ENCODE measurements at places on chromosomes 5 and 9.

DNA sequence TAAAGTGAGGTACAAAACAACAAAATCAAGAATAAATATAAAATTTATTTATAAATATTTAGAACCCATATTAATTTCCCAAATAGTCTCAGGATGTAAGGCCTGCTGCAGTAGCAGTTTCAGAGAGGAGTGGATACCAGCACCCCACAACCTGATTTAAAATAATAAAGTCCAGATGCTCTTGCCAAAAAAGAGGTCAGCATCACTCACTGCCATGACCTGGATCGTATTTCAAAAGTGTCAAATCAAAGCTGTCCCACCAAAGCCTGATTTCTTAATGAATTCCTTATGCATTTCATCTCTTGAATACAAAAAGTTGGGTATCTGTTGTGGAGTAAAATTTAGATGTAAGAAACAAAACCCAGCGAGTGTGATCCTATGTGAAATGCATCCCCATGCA, 58.0 kb upstream of the ROR2 start:
- no peak for DNase-seq

DNA sequence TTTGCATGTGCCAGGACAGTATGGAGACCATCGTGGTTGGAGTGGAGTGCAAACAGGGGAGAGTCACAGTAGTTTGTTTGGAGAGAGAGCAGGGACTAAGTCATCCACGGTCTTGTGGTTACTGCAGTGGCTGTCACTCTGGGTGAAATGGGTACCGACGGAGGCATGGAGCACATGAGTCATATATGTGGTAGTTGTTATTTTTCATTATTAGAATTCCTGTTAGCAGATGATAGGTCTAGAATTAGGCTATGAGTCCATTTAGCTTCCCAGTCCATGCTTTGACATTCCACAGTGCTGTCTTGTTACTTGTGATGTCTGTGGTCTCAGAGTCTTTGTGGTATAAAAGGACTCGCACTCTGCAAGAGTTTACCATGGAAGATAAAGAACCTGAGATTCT, 303.9 kb downstream of the DMRT2 start:
- DNase-seq: peak; percentile 80

DNA sequence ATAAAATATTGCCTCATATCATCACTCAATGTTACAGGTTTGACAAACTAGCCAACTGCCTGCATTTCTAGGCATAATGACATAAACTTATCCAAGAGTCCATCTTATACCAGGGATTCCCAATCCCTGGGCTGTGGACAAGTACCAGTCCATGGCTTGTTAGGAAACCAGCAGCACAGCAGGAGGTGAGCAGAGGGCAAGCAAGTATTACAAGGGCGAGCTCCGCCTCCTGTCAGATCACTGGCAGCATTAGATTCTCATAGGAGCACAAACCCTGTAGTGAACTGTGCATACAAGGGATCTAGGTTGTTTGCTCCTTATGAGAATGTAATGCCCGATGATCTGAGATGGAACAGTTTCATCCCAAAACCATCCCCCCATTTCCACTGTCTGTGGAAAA, 144.9 kb downstream of the PRKACG start:
- DNase-seq: no peak

DNA sequence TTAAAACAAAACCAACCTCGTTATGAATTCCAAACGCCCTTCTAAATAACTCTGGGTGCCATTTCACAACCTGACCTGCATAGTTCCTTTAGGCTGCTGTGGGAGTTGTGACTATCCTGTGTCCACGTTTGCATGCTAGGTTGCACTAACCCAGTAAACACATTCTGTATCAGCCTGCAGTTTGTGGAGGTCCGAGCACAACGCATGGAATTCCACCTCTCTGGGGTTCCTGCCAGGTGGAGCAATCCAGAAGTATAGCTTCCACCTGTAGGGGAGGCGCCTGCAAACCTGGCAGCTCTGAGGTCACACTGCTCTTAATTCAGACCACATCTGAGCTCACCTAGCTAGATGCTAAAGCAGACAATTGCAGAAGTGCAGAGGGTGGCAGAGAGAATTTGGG, 57.2 kb downstream of the MARCHF3 start:
- no peak for DNase-seq

- no peak for DNase-seq
Observed at GRCh38 chr9:7688626-7689025, 111.0 kb downstream of the DMAC1 start.

DNA sequence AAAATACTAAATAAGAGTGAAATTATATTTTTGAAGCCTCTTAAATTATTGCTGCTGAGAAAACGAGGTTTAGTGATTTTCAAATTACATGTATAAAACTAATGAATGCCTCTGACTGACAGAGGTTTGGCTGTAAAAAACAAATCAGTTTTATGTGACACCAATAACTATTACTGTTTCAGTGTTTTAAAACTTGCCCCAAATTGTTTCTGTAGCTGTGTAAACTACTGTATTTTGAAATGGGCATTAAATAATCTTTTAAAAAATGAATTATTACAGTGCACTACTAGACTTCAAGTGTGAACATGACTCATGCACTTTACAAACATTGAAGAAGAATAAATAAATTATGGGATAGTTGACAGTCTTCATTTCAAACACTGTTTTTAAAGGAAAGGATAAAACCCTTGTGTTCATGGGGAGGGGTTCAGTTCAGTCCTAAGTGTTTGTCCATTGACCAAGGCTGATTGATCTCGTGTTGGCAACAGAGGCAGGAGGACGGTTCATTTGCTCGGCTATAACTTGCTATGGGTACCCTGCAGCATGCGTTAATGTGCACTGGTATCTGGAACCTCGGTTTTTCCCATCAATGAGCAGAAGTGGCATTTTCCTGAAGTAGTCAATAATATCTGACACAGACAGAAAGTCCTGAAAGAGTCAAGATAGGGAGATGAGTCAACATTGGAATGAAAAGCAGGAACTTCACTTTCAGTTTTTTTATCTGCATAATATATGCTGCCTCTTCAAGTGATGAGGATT, 15.6 kb downstream of the C5orf58 start:
- no peak for DNase-seq

DNA sequence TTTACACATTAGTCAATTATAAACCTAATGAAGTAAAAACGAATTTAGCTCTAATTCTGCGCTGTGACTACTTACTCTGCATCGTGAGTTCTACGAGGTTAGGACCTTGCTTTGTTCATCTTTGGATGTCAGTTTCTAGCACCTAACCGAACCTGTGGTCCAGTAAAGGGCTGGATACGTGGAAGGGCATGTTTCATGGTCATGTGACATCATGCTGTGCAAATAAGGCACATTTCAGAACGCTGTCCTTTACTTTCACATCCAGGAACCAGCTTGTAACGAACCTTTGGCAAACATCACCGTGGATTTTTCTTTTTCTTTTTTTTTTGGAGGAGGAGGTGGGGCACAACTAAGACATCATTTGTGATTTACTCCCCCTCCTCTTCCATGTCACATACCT, 15.0 kb downstream of the BASP1 start:
- DNase-seq: no peak

GRCh38 chr9:97365634-97366033, 46.3 kb upstream of the TDRD7 start:
- no peak for DNase-seq

- DNase-seq: no peak
Observed at GRCh38 chr9:130450344-130451003, 5.7 kb downstream of the ASS1 start.

- no peak for DNase-seq
Observed at GRCh38 chr5:162391833-162392232, 324.3 kb downstream of the GABRG2 start.

- DNase-seq: no peak
Observed at GRCh38 chr5:62922191-62922590, 343.6 kb downstream of the LRRC70 start.

GRCh38 chr5:120137582-120137981, 326.5 kb upstream of the PRR16 start:
- no peak for DNase-seq

DNA sequence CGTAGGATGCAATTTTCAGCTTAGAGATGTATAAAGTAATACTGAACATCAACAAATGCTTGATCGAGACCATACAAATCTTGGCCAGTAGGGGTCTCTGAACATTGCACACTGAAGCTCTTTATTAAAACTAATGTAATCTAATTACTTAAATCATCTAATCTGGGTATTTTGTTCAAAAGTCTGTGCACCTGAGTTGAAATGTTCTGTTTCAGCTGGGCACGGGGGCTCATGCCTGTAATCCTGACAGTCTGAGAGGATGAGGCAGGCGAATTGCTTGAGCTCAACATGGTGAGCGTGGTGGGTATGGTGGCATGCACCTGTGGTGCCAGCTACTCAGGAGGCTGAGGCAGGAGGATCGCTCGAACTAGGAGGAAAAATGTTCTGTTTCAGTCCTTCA, 41.0 kb downstream of the ESM1 start:
- DNase-seq: peak; percentile 36

GRCh38 chr5:103357636-103358035, 99.1 kb downstream of the MACIR start:
- no peak for DNase-seq

GRCh38 chr5:95778713-95779436, 43.7 kb downstream of the GLRX start:
- DNase-seq: no peak

GRCh38 chr5:36982146-36982545, 105.6 kb downstream of the NIPBL start:
- DNase-seq: peak; percentile 22

GRCh38 chr5:21152611-21153010, 1164.6 kb upstream of the CDH18 start:
- peak; percentile 91 for DNase-seq

- DNase-seq: no peak
Observed at GRCh38 chr5:145568581-145568980, 266.6 kb downstream of the PRELID2 start.

GRCh38 chr5:150497274-150497988, 10.5 kb upstream of the NDST1 start:
- DNase-seq: peak; percentile 96

DNA sequence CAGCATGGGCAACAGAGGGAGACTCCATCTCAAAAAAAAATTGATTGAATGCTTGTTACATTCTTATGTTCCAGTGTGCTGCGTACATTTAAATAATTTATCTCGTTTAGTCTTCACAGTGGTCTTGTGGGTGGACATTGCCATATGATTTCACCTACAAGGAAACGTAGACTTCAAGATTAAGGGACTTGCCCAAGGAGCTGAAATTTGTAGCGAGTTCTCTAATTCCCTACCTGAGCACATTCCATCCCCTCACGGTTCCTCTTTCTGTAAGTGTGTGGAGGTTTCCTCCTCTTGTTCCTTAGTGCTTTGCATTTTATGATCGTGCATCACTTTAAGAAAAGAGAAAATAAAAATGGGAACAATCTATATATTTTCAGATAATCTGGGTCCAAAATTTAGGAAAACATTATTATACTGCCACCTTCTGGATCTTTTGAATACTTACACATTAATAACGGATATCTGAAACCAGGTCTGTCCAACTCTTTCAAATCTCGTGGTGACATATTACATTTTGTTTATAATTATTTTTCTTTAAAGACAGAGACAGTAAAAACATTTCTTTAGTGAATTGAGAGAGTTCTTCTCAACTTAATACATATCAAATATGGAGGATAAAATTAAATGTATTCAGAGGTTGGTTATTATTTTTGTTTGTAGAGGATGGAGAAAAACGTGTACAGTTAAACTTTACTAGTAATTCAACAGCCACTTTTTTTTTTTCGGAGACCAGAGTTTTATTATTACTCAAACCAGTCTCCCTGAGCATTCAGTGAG, 29.9 kb upstream of the C7 start:
- DNase-seq: peak; percentile 28

GRCh38 chr5:143678148-143678905, 133.6 kb upstream of the HMHB1 start:
- DNase-seq: no peak

GRCh38 chr5:167777746-167778145, 513.7 kb upstream of the WWC1 start:
- DNase-seq: no peak

- DNase-seq: no peak
Observed at GRCh38 chr9:35682520-35683315, 7.0 kb downstream of the TPM2 start.

DNA sequence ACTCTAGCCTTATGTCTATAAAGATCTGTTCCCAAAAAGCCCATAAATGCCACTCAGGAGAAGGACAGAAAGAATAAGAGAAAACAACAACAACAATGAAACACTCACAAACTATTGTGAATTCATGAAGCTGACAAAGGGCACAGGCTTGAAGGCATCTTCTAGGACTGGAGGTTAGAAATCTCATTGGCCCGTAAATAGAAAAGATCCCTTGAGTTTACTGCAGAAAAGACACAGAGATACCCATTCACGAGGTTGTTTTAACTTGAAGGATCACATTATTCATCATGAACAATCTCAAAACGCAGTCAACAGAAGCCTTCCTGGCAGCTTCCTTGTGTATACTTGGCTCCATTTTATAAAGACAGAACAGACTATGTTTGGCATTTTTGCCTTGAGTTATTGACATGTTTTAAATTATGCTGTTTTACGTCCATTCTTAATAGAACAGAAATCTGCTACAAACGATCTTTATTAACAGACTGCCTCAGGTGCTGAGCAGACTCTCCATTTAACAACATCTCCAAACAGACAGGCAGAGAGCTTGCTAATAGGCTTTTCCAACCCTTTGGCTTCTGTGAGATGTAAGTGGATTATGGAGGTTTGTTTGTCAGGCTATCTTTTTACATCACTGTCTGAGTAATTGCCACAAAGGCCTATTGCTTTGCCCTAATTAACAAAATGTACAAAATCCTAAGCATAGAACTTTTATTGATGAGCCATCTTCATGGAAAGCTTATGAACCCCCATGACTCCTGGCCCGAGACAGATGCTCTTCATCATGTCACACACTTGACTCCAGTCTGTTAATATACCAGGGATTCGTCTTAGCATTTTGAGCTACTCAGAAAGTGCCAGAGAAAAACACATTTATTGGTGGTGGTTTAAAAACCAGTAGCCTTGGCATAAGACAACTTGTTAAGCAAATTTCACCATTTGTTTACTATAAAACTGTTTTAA, 735.3 kb upstream of the ZNF608 start:
- DNase-seq: no peak

GRCh38 chr9:94881023-94881422, 154.5 kb downstream of the AOPEP start:
- DNase-seq: peak; percentile 65

GRCh38 chr9:6543204-6543603, 102.3 kb downstream of the GLDC start:
- DNase-seq: no peak

GRCh38 chr5:137630972-137631370, 104.9 kb downstream of the KLHL3 start:
- DNase-seq: peak; percentile 22

Measured in fibroblast of skin of back (primary cell).